ENCODE measurements at places on chromosomes 4 and X.

DNA sequence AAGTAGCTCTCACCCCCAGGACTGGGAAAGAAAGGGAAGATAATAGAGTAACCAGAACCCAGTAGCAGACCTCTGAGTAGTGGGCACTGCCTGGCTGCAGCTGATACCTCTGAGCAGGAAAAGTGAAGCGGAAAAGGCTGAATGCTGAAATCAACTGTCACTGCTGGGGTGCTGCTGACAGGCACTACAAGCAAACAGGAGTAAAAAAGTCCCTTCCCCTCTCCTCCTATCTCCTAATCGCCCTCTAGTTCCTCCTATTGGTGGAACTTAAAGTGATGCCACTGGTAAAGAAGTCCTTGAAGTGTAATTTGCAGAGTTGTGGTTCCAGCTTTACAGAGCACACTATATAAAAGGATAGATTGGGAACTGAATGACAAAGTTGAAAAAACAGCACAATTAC, 32.8 kb upstream of the GLRB start:
- DNase-seq, result no peak

GRCh38 chr4:15042529-15043167, 40.4 kb downstream of the CPEB2 start:
- DNase-seq, result no peak

GRCh38 chrX:77668391-77669237, 117.4 kb downstream of the ATRX start:
- no peak for DNase-seq

- no peak for DNase-seq
Measured at GRCh38 chrX:31038575-31039326, 33.1 kb downstream of the FTHL17 start.

- DNase-seq, result no peak
Measured at GRCh38 chr4:163269869-163270268, 62.5 kb downstream of the NPY1R start.

DNA sequence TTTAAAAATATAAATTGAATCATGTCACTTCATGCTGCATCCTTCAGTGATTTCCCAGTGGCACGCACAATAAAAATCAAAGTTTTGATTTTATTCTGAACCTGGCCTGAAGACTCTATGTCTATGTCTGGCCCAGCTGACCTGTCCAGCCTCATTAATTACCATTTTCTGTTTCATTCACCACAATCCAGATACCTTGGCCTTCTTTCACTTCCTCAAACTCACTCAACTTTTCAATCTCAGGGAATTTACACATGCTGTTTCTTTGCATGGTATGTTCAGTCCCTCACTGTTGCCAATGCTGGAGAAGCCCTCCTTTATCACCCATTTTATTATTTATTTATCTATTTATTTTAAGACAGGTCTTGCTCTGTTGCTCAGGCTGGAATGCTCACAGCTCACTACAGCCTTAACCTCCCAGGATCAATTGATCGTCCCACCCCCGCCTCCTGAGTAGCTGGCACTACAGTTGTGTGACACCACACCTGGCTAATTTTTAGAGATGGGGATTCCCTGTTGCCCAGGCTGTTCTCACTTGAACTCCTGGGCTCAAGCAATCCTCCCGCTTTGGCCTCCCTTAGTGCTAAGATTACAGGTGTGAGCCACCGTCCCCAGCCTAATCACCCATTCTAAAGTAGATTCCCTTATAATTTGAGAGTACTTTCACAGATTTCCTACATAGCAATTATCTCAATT, 43.1 kb downstream of the ZGRF1 start:
- no peak for DNase-seq

GRCh38 chr4:132097041-132097440, 1052.1 kb upstream of the PCDH10 start:
- DNase-seq, result no peak

DNA sequence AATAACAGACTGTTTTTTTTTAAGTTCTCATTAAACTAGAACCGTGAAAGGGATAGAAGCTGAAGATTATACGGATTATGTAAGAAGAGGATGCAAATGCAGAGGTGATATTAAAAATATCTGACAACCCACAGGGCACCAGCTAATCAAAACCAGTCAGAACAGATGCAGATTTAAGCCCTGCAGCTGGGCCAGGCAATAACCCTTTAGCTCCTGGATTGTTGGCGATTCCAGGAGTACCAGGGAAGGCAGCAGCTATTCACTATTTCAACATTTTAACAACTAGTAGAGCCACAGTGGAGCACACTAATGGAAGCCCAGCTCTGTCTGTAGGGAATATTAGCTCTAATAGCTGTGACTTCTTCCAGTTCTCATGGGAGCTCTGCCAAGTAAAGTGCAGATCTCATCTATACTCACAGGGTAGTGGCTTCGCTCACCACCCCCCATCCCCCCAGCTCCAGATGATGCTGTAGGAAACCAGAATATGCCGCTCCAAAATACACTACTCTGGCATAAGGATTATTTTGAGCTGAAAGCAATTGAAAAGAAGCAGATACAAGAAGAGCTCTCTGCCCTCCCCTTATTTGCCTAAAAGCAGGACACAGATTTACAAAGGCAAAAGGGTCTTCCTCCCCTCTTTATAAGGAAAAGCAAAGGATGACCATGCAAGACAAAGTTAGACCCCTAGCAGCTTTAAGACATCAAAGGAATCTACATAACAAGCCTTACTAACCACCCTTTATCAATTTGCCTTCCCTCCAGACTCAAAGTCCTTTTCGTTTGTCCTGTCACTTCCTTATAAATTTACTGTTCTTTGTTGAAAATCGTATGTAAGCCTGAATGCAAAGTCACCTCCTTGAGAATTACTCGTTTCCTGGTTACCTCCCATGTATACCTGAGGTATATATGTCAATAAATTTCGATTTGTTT, 13.7 kb downstream of the SCD5 start:
- no peak for DNase-seq

DNA sequence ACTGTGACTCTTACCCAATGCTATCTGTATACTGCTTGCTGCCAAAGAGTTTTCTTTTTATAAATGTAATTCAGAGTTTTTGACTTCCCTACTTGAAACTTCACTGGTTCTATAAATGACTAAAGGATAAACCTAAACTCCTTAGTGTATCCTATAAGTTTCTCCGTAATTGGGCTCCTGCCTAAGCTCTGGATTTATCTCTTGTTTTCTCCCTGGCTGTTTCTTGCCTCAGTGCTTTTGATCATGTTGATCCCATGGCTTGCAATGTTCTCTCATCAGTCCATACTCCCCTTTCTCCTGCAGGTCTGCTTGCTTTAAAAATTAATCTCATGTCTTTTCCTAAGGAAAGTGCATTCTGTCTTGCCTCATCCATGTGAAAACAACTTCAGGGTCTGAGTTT, 1543.1 kb upstream of the IGFBP7 start:
- DNase-seq, result no peak

- DNase-seq, result no peak
Measured at GRCh38 chrX:70171624-70172023, 5.7 kb upstream of the DGAT2L6 start.

GRCh38 chr4:66929748-66930147, 615.6 kb downstream of the CENPC start:
- DNase-seq, result no peak

GRCh38 chr4:86448871-86449270, 89.0 kb upstream of the MAPK10 start:
- DNase-seq, result no peak

Data from stimulated activated CD4-positive, alpha-beta T cell treated with anti-CD3 and anti-CD28 coated beads, Interleukin-2, amount 100 ng/mL, for 48 hours (primary cell).